AG08396 (cell line): ENCODE measurements at places on chromosomes 6 and 20.
A peak's percentile ranks its signal among the peaks of the same experiment; 100 is the strongest.

GRCh38 chr6:29702519-29703103 lies 20.6 kb upstream of the HLA-F start:
- peak; percentile 62 for DNase-seq

DNA sequence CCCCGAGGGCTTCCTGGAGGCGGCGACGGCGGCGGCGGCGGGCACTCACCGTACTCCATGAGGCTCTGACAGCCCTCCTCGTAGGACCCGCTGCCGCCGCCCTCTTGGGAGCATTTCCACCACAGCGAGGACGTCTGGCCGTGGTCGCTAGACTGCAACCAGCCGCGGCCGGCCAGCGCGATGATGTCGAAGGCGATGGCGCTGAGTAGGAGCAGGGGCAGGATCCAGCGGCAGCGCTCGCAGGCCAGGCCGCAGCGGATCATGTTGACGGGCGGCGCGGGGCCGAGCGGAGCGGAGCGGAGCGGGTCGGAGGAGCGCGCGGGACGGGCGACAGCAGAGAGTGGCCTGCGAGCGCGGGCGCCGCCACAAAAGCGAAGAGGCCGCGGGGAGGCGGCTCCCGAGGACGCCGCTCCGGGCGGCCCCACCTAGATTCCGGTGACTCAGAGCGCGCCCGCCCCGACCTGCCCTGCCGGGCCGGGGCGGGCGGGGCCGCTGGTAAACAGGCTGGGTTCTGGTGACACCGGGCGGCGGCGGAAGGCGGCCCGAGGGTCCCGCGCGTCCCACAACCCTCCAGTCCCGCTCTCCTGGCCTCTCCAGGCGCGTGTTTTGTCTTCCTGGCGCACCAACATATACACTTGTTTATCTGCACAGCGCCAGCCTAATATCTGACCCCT lies at the start of gene PERP:
Gene PERP (minus strand): TSS at position 342 of the 674 bp plus-strand sequence. CDS start 79 bp downstream, at position 263.
- DNase-seq = peak; percentile 89

DNA sequence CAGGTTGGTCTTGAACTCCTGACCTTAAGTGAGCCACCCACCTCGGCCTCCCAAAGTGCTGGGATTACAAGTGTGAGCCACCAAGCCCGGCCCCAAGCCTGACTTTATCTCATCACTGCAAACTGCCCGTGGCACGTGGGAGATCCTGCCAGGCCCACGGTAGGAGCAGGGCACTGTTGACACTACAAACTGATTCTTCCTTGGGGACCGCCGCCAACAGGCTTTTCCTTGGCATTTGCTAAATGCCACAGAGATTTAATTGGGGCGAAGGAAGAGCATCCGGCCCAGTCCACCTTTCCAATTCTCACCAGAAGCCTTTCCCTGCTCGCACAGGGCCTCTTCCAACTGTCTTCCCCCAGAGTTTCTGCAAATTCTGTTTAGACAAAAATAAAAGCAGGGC lies 11.0 kb downstream of the ATP9A start:
- DNase-seq = no peak

GRCh38 chr6:80449726-80450125 lies 343.3 kb downstream of the BCKDHB start:
- no peak for DNase-seq

- DNase-seq = no peak
These were observed 29.8 kb downstream of the TGM2 start for GRCh38 chr20:38135271-38135650.

- DNase-seq = no peak
These were observed 842.8 kb upstream of the CITED2 start for GRCh38 chr6:140217283-140217682.

DNA sequence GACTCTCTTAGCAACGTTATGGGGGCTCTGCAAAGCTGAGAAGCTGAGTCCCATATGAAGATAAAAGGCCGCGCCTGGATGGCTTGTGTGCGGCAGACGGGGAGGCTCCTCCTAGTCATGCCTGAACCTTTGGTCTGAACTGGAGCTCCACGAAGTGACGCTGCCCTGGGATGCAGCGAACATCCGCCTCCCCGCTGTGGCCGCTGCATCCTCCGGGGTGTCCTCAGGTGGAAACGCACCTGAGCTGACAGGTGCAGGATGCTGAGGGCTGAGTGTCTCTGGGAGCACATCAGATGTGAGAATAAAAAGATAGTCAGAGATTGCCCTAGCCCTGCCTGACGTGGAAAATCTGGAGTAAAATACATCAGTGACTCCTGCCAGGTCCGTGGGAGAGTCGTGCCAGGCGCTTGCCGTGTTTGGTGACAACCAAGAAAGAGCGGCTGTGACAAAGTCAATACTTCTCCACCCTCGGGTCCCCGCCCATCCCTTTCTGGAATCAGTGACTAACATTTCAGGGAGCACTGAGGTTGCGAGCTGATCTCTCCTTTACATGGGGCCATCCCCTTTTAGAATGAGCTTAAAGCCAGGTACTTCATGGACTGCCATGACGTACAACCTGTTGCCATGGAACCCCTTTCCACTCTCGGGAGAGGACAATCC lies 162.8 kb upstream of the AFDN start:
- no peak for DNase-seq

- DNase-seq = peak; percentile 73
These were observed 72.0 kb downstream of the BLOC1S5 start for GRCh38 chr6:7992002-7992815.

DNA sequence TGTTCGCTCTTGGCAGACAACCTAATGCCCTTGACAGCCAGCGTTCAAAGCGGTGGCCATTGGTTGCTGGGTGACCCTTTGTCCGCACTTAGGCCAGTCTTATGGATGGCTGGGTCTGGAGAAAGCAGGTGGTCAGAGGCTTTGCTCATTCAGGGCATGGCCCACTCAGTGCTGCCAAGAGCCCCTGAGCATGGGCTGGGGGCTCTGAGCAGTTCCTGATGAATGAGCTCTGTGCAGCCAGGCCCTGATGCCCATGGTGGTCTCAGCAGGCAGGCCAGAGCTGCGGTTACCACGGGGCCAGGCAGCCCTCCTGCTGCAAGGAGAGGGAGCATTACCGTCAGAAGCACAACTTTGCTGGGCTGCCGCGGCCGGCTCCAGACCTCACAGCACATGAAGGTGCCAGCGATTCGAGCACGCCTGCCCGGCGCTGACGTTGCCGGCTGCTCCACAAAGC lies 36.3 kb downstream of the CDH4 start:
- DNase-seq = no peak

- no peak for DNase-seq
These were observed 59.4 kb downstream of the PLCG1 start for GRCh38 chr20:41196653-41197225.

DNA sequence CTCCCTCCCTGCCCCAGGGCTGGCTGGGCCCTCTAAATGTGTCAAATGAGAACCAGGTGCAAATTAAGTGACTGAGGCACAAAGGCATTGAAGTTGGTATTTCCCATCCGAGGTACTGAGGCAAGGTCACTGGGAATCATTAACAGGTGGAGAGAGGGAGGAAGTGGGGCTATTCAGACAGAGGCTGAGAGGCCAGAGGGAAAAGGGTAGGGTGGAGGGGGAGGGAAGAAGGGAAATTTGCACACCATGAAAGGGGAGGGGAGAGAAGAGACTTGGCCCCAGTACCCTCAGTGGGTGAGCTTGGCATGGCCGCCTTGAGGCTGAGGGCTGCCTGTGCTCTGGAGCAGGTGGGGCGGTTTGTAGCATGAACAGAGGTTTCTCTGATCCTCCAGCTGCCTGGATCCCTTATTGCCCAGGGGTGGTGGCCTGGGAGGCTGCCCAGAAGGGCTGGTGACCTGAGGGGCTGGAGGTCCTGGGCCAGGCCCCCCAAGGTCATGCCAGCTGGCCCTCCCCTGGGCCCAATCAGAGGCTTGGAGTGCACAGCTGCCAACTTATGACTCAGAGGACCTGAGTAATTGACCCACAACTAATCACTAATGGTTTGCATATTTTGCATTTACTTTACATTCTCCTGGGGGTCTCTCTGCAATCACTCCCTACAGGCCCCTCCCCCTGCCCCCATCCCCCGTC lies 40.3 kb upstream of the ZFAND3 start:
- DNase-seq = no peak

- no peak for DNase-seq
These were observed 280.3 kb downstream of the CDC5L start for GRCh38 chr6:44667668-44668390.

- DNase-seq = no peak
These were observed 13.2 kb upstream of the CST4 start for GRCh38 chr20:23702021-23702420.

DNA sequence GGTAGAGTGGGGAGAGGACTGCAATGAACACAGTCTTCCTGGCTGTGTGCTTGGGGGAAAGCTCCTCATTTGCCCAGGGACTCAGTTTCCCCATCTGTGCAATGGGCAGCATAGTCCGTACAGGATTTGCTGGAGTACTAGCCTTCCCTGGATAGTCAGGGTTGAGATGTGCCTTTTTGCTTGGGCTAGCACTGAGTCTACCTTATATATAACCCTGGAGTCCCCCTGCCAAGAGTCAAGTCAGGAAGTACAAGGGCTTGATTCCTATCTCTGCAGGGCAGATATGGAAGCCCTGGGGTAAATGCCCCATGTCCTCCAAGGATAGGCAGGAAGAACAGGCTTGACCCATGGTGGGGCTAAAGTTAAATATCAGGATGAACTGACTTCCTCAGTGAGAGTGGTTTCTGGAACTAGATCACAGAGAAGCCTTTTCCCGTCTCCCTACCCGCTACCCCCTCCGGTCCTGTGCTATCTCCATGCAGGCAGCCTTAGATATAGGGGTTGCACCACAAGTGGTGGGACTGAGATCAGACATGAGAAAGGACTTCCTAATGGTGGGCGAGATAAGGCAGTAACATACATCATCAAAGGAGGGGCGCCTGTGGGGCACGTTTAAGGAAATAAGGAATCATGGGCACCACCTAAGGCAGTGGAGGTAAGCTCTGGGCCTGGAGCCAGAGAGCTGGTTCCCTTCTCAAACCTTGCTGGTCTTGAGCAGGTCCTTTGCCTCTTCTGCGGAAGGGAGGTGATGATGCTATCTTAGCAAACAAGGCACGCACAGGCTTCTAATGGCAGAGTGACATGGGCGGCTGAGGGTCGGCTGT lies 157.9 kb downstream of the MRPL14 start:
- DNase-seq = no peak

GRCh38 chr20:467755-468154 lies 5.4 kb upstream of the TBC1D20 start:
- DNase-seq = no peak

DNA sequence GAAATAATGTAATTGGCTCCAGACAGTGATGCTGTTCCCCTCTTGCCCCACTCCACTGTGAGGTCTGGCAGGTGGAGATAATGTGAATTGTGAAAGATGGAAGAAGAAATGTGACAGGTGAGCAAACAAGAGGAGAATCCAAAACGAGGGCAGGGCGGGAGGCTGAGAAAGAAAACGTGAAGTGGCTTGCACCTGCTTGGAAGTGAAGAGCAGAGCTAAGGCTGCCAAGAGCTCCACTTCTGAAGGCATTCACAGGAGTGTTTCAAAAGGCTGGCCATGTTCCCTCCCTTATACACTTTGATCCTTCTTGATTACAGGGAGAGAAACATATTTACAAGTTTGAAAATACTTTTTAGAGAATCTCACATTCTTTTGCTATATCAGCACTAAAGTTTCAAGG lies 359.4 kb downstream of the EPHA7 start:
- DNase-seq = no peak

GRCh38 chr6:41917528-41917927 lies 3.4 kb downstream of the MED20 start:
- peak; percentile 84 for DNase-seq

GRCh38 chr20:50730765-50731054 lies 670 bp upstream of the PARD6B start:
- DNase-seq = no peak

DNA sequence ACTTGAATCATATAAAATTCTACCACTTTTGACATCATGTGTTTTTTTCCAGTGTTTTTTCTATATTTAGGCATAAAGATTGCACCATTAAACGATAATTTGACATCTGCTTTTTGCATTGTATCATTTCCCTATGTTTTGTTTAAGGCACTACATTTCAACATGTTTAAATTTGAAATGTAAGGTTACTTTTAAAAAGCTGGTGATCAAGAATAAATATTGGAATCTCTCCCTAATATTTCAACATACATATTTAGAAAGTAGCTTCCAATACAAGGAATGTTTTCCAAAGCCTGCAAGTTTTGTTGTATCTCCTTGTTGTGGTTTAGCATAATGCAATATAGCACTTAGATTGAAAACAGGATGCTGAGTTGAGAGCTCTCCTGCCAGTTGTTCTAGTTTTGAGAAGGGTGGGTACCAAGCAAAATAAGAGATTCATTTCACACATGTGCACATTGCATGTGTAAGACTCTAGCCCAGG lies 76.5 kb downstream of the SYNJ2 start:
- DNase-seq = no peak

DNA sequence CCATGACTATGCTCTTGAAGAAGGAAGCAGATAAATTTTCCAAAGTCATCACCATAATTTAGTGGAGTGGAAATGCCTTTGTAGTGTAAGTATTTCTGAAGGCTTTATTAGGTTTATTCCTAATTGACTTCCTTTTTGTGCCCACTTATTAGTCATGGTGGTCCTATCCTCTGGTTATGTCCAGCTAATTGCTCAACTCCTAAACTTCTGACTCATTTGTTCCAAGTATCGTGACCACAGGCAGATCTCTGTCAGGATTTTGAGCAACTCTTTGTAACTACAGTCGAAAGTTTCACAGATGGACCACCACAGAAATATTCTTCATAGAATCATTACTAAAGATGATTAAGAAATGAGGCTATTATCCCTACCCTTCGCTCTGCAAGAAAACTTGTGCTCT lies 315.6 kb upstream of the PTCHD4 start:
- peak; percentile 29 for DNase-seq

DNA sequence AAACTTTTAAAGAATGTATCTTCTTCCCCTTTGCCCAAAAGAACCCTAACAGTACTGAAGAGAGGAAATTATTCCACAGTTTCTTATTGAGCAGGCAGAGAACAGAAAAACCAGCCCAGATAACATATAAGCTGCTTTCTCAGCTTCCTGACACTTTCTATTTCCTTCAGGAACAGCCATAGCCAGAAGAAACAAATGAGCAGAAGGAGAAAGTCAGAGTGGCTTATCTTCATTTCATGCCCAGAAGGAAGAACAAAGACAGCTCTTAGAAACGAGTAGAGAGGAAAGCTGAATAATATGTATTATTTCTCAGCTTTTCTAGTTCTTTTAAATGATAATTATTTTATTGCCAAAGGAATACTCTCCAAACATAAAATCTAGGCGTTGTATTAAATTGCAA lies 793.7 kb downstream of the GRIK2 start:
- DNase-seq = no peak

DNA sequence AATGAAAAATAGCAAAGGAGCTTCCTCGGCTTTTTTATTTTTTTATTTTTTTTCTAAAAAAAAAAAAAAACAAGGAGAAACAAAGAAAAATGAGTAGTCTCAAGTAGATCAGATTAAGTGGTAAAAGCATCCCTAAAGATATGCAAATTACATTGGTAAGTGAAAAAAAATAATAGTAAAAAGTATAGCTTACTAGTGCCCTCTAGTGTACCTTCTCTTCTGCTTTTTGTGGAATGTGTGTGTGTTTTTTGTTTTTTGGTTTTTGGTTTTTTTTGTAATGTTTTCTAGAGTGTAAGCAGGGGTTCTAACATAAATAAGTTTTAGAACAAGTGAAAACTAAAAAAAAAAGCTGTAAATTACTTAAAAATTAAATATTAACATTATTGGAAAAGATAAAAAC lies 1062.0 kb downstream of the HACE1 start:
- DNase-seq = no peak

GRCh38 chr20:57546956-57547649 lies 13.8 kb upstream of the PCK1 start:
- no peak for DNase-seq
